Esophagus muscularis mucosa (tissue), 4 donors: ENCODE measurements at places on chromosomes 5 and 9. TPM values are rescaled to one million over a fixed set of nuclear protein-coding genes. Genes with fewer than 3 reads are reported as not detected.

GRCh38 chr5:4987431-4987830 lies 152.7 kb upstream of the ADAMTS16 start:
- no peaks in the 10 kb centered on the region for H3K27me3 ChIP-seq
- no peak for DNase-seq
- H3K27ac ChIP-seq, result no peak overlapping the region
- H3K4me3 ChIP-seq, result no peak overlapping the region
- H3K4me1 ChIP-seq, result no peaks in the 10 kb centered on the region
- no peaks in the 10 kb centered on the region for H3K36me3 ChIP-seq

DNA sequence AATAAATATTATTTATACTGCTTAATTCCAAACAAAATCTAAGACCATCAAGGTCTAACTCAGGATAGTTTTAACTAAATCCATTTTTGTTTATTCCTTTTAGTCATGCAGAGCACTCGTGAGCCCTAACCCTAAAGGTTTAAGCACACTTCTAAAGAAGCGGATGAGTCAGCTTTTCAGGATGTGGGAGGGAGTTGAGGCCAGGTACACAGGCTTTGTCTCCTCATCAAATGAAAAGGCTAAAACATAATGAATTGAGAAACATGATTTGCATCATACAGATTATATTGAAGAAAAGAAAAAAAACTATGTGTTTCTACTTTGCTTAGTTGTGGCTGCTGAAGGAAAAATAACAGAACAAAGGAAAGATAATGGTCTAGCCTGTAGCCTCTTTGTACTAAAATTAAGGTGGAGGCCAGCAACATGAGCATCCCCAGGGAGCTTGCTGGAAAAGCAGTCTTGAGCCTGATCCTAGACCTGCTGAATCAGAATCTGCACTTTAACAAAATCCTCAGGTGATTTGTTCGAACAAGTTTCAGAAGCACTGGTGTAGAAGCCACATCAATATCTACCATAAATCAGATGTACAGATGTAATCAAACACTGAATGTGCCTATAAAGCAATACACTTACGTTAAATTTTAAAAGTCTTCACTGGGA lies 21.1 kb upstream of the ISCA1 start:
- no peaks in the 10 kb centered on the region for H3K27me3 ChIP-seq
- no peaks in the 10 kb centered on the region for H3K4me1 ChIP-seq
- DNase-seq, result no peak

The SH3GLB2 gene
- 89.4 TPM for total RNA-seq

GRCh38 chr5:10724781-10725507 lies 36.1 kb downstream of the DAP start:
- H3K4me1 ChIP-seq, result peaks cover 5% of the 10 kb centered on the region
- H3K27me3 ChIP-seq, result no peaks in the 10 kb centered on the region
- no peak overlapping the region for H3K4me3 ChIP-seq
- DNase-seq, result no peak
- peaks cover 14% of the 10 kb centered on the region for H3K36me3 ChIP-seq
- H3K27ac ChIP-seq, result peak overlapping the region; percentile 78

DNA sequence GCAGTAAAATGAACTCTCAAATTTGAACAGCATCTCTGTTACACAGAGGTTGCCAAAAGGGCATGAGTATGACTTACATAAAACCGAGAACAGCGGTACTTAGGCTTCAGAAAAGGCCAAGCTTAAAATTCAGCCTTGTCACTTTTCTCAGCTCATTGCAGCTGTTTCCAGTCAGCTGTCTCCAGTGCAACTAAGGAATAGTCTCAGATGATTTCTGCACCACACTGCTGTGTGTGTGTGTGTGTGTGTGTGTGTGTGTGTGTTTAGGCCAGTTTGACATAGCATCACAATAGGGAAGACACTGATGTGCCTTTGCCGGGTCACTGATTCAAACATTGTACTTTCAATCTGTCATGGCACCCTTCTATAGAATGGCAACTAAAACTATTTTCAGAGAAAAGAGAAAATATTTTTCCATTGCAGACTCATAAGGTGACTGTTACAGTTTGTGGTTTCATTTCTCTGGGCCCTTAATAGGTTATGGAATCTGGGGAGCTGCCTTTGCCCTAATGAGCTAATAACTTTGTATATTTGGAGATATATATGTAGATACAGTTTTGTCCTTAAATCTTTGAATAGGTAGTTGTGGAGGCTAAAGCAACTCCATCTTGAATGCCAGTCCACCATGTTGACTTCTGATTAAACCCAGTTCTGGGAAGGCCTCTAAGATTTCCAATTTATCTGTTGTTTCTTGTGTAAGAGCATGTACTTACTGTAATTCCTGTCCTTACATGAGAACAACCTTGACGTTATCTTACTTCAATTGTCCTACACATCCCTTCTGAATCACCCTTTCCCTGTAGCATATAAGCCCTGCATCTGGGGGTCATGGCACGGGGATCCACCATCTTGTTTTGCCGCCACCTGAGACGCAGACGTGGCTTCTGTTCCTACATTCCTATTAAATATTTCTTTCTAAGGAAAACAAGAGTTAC lies 4.5 kb downstream of the LSM11 start:
- peaks cover 20% of the 10 kb centered on the region for H3K36me3 ChIP-seq
- H3K27me3 ChIP-seq, result no peaks in the 10 kb centered on the region
- no peak overlapping the region for H3K4me3 ChIP-seq
- DNase-seq, result no peak

GRCh38 chr9:116450378-116451139 lies 236.5 kb upstream of the TRIM32 start:
- no peaks in the 10 kb centered on the region for H3K27me3 ChIP-seq
- H3K27ac ChIP-seq, result no peak overlapping the region
- H3K36me3 ChIP-seq, result no peaks in the 10 kb centered on the region
- no peak overlapping the region for H3K4me3 ChIP-seq
- DNase-seq, result no peak
- H3K4me1 ChIP-seq, result peaks cover 9% of the 10 kb centered on the region

GRCh38 chr5:180474569-180474968 lies 19.6 kb upstream of the CNOT6 start:
- no peaks in the 10 kb centered on the region for H3K27me3 ChIP-seq
- no peak for DNase-seq
- H3K4me3 ChIP-seq, result no peak overlapping the region
- H3K4me1 ChIP-seq, result peaks cover 5% of the 10 kb centered on the region
